ENCODE measurements at places on chromosomes 1 and 21. TPM values are rescaled to one million over a fixed set of nuclear protein-coding genes. Genes with fewer than 3 reads are reported as not detected.
A peak's percentile ranks its signal among the peaks of the same experiment; 100 is the strongest.

The MAB21L3 gene
- total RNA-seq, result 3.1 TPM

The GPR52 gene
- 1.9 TPM for total RNA-seq

DNA sequence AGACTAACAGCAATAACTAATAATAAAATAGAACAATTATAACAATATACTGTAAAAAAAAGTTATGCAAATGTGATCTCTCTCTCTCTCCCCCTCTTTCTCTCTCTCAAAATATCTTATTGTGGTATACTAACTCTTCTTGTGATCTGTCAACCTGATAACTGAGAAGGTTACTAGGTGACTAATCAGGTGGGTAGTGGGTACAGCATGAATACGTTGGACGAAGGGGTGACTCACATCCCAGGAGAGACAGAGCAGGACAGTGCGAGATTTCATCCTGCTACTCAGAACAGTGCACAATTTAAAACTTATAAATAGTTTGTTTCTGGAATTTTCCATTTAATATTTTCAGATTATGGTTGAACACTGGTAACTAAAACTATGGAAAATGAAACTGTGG, 257.5 kb downstream of the LRRC40 start:
- no peak overlapping the region for H3K4me3 ChIP-seq
- H3K36me3 ChIP-seq, result no peaks in the 10 kb centered on the region
- H3K27me3 ChIP-seq, result no peaks in the 10 kb centered on the region
- no peak for DNase-seq
- no peaks in the 10 kb centered on the region for H3K4me1 ChIP-seq
- H3K27ac ChIP-seq, result no peak overlapping the region

DNA sequence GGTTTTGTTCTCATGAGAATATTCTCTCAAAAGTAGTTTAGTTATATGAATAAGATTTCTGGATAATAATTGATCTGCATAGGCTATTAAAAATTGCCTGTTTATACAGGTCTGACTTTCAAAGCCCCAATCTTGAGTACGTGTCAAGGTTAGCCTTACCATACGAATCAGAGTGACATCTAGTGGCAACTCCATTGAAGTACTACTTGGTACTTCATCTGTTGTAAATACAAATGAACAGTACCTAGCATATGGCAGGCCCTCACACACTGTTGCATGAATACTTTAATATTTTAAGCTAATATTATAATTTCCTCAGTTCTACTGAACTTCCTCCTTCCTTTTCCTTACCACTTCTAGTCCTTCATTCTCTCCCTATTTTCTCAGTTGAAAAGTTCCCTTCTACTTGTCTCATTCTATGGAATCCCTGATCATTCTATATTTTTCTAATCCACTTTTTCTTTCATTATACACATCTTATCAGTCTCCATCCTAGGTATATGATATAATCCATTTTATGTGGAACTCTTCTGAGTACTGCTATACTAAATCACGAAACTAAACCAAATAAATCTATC, 101.2 kb downstream of the AKT3 start:
- no peak overlapping the region for H3K4me3 ChIP-seq
- DNase-seq, result peak; percentile 78
- no peaks in the 10 kb centered on the region for H3K4me1 ChIP-seq

- no peak overlapping the region for H3K27ac ChIP-seq
- no peak overlapping the region for H3K4me3 ChIP-seq
- no peaks in the 10 kb centered on the region for H3K27me3 ChIP-seq
These were observed 105.7 kb upstream of the USP24 start for GRCh38 chr1:55320891-55321290.

DNA sequence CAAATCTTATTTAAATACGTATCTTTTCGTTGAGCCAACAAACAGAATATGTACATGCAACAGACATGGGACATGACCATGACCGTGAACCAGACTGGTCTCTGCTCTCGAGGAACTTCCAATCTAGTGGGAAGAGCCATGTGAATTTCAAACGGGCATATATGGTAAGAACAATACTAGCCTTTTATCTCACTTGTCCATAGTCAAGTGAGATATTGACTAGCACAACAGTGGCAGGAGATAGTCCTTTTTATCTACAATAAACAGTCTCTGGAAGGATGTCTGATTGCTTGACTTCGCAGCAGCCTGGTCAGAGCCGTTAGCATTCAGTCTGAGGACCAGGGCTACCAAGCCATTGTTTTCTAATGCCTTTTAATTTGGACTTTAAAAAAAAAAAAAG, 12.6 kb upstream of the PLA2G2C start:
- H3K4me1 ChIP-seq, result peaks cover 15% of the 10 kb centered on the region
- no peaks in the 10 kb centered on the region for H3K36me3 ChIP-seq
- DNase-seq, result no peak
- H3K27me3 ChIP-seq, result peaks cover 16% of the 10 kb centered on the region
- H3K4me3 ChIP-seq, result no peak overlapping the region

DNA sequence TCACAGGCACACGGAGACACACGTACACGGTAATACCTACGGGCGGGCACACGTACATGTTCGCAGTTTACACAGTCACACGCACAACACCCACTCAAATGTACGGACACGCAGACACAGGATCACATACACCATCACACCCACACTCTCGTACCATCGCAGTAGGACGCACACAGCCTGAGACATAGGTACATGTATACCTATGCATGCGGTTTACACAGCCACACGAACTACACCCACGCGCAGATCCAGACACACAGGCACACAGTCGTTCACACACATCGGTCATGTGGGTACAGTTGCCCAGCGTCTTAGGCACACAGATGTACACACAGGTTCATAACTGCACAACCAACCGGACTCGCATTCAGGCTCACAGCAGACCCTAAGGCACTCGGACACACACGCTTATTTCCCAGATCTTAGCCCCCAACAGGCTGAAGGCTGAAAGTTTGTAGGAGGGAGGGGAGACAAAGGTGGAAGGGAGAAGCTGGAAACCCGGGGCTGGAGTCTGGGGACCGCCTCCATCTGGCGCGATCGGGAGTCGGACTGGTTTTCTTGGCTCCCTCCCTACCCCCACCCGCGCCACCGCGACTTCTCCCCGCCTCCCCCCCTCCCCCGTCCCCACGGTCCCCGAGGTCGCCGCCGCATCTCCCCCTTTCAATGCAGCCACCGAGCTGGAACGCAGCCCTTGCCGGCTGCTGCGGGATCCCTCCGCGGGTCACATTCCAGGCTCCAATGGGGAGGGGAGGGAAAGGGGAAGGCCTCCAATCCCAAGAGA, 51.9 kb upstream of the SYNC start:
- H3K27me3 ChIP-seq, result peaks cover 25% of the 10 kb centered on the region
- H3K4me1 ChIP-seq, result peaks cover 28% of the 10 kb centered on the region
- no peaks in the 10 kb centered on the region for H3K36me3 ChIP-seq
- no peak overlapping the region for H3K27ac ChIP-seq
- H3K4me3 ChIP-seq, result peak overlapping the region; percentile 74
